Adrenal gland (tissue), 19 donors: ENCODE measurements at places on chromosomes 11 and 22.

- DNase-seq = no peak
Measured at GRCh38 chr22:20400606-20401375, 6.8 kb downstream of the ZNF74 start.

DNA sequence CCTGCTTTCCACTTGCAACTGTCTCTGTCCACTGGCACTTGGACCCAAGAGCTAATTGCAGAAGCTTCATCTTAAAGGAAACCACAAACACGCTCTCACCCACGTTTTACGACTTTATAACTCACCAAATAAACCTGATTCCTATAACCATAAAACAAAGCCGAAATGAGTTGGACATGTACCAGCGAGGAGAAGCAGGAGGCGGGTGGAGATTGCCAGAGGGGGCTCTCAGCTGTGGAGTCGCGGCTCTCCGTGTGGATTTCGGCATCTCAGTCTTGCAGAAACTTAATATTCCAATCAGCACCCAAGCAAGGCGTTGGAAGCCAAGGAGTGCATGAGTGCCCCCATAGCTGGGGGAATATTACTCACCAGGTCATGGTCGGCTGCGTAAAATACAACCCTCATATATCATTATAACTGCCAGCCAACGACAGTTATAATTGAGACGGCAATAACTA lies 483.6 kb downstream of the MN1 start:
- DNase-seq = no peak

DNA sequence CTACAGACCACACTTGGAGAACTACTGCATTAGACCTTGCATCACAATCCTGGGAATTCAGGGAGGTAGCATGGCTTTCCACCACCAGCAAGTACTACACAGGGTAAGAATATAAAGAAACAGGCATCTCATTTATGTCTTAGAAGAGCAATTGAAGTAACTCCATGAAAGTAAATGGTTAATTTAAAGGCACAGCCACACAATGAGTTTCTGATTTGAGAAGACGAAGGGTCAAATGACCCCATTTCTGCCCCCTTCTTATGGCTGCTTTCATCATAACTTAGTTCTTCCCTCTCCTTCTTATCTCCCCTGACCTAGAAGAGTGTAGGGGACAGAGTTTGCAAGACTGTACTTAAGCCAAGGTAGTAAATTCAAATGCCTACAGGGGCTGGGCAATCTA lies 6.0 kb downstream of the TRIM66 start:
- DNase-seq = no peak

GRCh38 chr11:78594814-78595213 lies 20.1 kb upstream of the NARS2 start:
- no peak for DNase-seq

GRCh38 chr11:59141673-59142460 lies 789 bp upstream of the FAM111A start:
- no peak for DNase-seq

DNA sequence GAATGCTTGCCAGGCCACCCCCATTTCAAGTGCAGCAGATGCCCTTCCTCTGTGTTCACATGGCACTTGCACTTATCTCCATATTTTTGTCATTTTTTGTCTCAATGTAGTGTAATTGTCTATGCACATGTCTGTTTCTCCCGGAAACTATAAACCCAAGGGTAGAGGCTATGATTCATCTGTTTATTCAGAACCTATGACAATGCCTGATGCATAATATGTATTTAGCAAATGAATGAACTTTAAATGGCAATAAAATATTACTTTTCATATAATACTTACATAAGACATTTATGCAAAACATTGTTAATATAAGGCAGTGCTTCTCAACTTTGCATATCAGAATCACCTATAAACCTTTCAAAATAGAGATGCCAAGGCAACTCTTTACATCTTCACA lies 6.7 kb downstream of the PAK1 start:
- DNase-seq = no peak

DNA sequence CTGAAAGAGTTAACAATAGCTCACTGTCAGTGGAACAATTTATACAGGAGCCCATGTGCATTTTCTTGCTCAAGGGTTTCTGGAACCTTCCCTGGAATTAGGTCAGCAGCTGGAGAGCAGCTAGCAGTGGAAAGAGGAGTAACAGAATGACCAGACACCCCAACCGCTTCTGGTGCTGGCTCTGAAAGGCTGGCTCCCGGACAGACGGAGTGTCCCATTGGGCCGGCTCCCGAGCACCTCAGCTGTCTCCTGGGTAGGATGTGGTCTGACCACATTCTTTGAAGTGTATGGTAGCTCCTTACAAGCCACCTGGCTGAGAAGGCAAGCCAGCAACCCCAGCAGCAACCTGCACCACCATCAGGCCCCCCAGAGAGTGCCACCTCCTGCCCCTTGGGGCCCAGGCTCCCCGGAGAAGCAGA lies 44.7 kb downstream of the ABTB2 start:
- DNase-seq = no peak

DNA sequence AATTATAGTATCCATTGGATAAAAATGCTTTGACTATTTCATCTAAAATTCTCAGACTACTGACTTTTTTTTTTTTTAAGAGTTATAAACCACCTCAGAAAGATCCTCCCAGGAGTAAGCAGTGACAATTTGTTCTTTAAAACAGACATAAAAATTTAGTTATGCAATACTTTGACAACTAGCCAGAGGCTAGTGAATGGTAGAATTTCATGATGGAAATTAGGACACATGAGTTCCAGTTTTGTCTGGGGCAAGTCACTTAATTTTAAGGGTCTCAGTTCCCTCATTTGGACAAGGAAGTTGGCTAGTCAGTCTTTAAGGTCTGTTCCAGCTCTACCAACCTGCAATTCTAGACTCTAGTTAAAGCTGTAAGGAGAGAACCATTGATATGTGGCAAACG lies 2.9 kb downstream of the IL18 start:
- no peak for DNase-seq

- DNase-seq = no peak
Measured at GRCh38 chr11:95095858-95096587, 6.4 kb downstream of the ENDOD1 start.

DNA sequence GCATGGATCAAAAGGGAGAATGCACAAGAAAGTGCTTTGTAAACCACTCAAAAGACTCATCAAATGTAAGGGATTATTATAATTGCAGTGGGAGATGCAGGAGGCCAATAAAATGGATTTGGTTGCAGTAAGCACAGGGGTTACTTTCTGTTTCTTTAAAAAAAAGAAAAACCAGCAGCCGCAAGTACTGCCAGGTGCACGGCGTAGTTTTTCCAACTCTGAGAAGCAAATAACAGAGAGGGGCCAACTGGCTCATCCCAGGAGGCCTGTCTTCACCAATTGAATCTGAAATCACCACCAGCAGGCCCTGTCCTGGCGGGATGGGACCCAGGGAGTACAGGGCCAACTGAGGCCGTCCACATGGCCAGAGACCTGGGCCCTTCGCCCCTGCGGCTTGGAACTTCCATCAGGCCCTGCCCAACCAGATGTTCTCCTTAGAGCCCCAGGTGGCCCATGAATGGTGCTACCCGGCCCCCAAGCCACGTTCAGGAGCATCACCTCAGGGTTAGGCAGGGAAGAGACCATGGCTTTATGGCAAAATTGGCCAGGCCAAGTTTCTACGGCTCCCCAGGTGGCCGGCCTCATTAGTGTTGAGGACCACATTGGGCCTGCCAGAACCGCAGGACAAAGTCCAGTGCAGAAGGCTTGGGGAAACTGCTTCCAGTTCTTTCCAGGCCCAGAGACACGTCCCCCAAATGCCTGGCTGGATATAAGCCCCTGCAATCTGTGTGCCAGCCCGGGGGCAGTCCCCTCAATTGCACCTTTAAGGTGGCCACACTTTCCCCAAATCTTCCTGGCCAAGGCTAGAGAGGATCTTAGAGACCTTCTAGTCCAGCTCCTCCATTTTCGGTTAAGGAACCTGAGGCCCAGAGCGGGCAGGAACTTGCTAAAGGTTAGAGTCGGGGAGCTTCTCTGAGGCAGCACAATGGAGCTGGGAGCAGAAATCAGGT lies 61.7 kb downstream of the CHRDL2 start:
- peak; percentile 35 for DNase-seq

DNA sequence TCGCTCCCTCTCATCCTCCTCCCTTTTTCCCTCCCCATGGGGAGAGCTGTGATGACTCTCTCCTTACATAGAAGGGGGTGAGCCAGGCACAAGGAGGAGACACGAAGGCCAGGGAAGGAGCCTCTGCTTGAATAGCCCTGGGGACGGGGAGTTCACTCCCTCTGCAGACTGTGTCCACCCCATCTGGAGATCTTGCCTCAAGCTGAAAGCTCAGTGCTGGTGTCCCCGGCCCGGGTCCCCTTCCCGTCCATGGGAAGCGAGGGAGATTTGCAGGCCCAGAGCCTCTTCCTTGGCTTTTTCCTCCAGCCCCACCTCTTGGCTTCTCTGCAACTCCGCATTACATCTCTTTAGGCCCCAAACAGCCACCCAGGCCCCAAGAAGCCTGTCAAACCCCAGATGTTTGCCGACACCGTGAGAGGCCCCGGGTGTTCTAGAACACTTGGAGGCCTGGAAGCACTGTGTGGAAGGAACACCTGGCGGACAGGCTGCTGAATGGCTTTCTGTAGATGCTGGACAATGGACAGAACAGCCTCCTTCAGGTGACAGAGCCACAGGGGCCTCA lies 32.3 kb downstream of the LINC01488 start:
- no peak for DNase-seq

DNA sequence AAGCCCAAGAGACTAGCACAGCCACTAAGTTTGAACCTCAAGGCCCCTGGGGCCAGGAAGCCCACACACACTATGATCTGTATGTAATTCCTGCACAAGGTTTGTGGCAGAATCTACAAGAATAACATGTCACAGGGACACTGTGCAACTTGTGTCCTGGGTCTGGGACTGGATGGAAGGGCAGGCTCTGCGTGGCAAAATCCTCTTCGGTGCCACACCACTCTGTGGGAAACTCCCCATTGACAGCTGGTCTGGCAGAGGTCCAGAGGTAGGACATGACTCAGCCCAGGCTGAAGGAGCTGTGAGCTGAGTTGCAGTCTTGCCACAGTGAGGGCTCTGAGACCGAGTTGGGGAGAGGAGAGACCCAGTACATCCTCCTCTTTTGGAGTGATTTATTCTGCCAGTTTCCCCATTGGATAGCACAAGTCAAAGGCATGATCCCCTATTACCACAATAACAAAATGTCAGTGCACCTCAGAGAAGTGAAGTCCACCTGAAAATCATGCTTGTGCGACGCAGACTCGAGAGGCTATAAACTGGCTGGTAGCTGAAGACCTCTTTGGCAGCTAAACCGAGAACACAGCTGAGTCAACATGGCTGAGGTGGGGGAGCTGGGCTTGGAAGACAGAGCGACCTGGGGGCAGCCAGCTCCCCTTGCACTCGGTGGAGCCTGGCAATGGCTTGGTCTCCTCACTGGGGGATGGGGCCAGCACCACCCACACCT lies 23.3 kb upstream of the SERPIND1 start:
- DNase-seq = peak; percentile 74

GRCh38 chr11:57566905-57567514 lies 462 bp downstream of the UBE2L6 start:
- DNase-seq = peak; percentile 28

- no peak for DNase-seq
Measured at GRCh38 chr11:115581871-115582639, 77.8 kb upstream of the CADM1 start.

GRCh38 chr22:19844377-19845053 lies 10.2 kb downstream of the GNB1L start:
- DNase-seq = peak; percentile 66

DNA sequence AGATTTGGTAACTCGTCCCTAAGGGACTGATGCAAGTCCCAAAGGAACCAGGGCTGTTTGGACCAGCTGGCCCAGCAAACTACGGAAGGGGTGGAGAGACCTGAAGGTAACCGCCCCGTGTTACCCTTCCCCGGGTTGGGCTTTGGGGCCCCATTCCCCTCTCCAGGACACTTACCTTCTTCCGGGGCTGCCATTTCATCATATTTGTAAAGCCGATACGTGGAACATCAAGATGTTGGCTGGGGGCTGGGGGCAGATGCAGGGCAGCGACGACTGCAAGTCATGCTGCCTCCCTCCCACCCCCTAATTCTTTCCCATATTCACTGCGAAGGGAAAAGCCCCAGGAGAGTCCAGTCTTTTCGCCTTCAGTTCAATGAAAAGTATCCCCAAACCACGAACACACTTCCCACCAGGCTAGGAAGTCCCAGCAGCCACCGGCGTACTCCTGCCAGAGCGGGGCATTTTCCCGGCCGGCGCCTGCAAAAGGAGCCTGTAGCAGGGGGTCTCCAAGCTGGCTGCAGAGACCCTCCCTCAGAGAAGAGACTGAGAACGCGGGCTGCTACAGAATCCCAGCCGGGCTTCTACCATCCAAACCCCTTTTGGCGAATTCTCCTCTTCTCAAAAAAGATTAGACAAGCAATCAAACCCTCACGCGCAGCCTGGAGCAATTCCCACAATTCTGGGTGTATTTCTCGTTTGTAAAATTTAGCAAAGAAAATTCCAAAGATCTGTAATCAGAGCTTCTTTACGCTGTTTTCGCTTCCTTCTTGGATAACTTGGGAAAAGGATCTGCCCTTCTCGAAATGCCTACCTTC lies 236.7 kb downstream of the TTC28 start:
- peak; percentile 33 for DNase-seq

DNA sequence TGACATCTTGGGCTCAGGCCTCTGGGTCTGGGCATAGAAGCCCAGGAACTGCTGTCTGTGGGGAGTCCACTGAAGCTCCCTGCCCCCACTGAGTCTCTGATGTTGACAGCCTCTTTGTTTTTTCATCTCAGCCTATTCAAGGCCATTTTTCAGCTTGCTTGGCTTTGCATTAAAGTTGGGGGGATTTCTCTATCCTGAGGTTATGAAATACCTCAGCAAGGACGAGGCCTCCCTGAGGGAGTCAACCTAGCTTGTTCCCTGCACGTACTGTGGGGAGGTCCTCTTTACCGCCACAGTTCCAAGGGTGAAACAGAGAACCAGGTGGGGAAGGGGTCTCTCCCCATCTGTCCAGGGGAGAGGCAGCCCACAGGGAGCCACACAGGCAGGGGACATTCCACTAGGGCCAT lies 8.4 kb downstream of the KCNQ1OT1 start:
- DNase-seq = peak; percentile 24

DNA sequence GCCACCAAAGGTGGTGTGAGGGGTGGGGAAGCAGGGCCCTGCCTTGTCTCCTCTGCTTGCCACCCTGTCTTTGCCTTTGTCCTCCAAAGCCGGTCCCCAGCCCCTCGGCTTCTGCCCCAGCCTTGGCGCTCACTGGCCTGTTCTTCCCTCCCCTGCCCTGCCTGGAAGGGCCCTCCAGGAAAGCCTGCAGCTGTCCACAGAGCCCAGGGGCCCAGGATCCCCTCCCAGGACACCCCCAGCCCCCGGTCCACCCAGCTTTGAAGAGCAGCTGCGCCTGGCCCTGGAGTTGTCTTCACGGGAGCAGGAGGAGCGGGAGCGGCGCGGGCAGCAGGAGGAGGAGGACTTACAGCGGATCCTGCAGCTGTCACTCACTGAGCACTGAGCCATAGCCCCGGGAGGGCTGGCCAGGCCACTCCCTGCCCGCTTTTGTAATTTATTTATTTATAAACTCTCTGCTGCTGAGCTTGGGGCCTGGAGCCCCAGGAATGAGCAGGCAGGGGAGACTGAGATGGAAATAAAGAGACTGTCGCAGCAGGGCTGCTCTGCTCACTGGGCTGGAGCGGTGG lies 1.3 kb upstream of the SSH3 start:
- DNase-seq = no peak
